Activated CD8-positive, alpha-beta memory T cell treated with anti-CD3 and anti-CD28 coated beads for 1 hour (primary cell): ENCODE measurements at places on chromosomes 11 and 22.
A peak's percentile ranks its signal among the peaks of the same experiment; 100 is the strongest.

- DNase-seq, result no peak
These were observed 14.4 kb downstream of the RNH1 start for GRCh38 chr11:492427-493226.

DNA sequence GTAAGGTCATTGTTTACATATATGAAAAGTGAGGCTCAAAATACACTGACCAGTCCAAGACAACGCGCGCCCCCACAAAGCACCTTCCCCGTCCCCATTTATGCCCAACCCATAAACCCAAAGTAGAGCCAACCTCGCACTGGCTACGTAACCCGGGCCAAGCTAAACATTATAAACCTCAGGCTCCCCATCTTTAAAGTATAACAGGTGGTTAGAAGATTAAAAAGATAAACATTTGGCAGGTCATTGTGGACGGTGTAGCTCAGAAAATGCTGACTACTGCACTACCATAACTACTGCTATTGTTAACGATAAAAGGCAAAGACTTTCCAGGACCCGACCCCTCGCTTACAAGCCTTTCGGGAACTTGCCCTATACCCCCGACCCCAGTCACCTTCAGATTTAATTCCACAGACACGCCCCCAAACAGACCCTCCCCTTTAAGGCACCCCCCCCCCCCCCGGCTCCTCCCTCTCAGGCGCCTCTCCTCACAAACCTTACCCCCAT is 470 bp downstream of the NUMA1 start:
- DNase-seq, result no peak

DNA sequence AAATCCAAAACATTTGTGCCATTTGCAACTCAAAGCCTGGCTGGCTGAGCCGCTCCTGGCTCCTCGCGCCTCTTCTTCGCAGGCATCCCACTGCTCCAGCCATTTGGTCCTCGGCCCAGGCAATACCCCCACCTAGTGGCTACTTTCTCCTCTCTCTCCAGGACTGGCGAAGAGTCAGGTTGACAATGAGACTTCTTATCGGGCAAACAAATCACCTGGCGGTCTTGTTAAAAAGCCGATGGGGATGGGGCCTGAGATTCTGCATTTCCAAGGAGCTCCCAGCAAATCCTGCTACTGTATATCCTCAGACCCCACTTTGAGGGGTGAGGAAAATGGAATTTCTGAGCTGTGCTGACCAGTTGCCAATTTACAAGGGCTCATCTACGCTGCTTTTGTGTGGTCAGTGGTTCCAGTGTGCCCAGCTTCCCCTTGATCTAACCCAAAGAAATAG is 89.0 kb downstream of the ISX start:
- DNase-seq, result no peak

- peak; percentile 45 for DNase-seq
These were observed 49.0 kb downstream of the OR4D9 start for GRCh38 chr11:59560290-59560701.

GRCh38 chr22:33923033-33923432 is 2.8 kb upstream of the LARGE1 start:
- no peak for DNase-seq

DNA sequence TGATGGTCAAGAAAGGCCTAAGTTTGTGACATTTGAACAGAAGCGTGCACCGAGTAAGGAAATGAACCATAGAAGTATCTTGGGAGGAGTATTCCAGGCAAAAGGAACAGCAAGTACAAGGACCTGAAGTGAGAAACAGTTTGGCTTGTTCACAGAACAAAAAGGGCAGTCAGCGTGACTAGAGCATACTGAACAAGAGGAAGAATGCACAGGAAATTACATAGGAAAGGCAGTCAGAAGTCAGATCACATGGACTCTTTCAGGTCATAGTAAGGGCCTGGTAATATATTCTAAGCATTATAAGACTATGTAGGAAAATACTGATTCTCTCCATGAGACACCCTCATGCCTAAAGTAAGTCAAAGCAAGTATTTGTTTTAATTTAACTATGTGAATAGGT is 52.3 kb upstream of the GAB2 start:
- DNase-seq, result no peak

- no peak for DNase-seq
These were observed 56.1 kb upstream of the POU2AF1 start for GRCh38 chr11:111435046-111435698.

GRCh38 chr22:25689631-25690030 is 52.4 kb upstream of the MYO18B start:
- DNase-seq, result no peak

GRCh38 chr11:68011051-68011943 is 1.2 kb downstream of the ALDH3B1 start:
- DNase-seq, result no peak

- no peak for DNase-seq
These were observed 38.3 kb upstream of the CXCR5 start for GRCh38 chr11:118845369-118845768.

DNA sequence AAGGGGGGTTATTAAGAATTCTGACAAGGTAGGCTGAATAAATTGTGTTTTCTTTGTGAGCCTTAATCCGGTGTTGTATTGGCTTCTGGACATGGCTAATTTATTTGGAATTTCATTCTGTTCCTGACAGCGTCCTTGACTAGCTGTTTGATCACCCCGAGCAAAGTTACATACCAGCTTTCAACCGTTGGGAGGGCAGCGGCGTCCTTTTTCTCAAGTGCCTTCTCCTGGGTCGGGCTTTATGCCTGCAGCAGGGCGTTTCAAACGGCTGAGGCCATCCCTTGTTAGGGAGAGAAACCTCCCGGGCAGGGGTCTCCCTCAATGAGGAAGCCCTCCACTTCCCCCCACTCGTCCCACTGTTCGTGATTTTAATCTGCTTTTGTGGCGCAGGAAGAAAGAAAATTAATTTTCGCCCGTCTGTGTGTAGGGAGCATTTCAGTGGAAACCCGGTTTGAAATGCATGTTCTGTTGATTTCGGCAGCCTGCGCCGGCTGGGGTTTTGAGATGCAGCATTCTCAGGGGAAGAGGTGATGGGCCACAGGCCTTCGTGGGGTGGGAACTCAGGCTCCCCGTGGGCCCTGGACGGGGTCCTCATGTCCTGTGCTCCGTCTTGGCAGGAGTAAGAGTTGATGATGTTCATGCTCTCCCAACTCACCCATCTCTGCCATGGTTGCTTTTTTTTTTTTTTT is 2.9 kb upstream of the SMIM38 start:
- DNase-seq, result no peak

DNA sequence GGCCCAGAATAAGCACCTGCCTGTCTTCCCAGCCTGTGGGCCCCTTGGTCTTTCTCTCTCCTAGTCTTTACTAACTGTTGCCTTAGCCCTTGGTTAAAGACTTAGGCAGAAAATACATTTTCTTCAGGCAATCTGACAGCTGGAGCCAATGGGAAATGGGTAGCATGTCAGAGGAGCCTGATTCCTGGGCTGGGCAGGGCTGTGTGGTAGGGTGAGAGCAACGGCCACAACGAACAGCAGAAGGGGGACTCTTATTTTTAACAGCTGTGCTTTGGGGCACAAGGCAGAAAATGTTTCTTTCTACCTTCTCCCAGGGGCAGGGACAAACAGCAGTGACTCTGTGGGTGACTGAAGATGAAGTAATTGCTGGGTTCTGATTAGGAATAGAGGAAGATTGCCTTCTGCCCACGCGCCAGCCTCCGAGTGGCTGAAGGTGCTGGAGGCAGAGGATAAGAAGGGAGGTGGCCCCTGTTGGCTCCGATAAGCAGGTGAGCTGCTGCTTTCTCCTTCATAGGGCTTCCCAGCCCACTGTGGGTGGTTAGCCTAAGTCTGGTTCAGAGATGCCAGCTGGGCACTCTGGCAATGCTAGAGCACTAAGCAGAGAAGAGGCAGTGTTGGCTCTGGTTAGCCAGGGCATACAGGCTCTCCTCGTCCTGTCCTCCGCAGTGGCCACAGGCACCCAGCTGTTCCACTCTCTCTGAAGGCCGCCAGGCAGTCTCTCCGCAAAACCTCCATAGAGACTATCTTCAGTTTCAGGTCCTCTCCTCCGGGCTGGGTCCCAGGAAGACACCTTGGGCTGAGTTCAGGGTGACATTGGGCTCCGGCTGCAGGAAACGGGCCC is 1.5 kb downstream of the YPEL4 start:
- no peak for DNase-seq

- DNase-seq, result no peak
These were observed 195.2 kb upstream of the RAG2 start for GRCh38 chr11:36792996-36793914.
